Left renal cortex interstitium (tissue), 4 donors: ENCODE measurements at places on chromosomes 1 and 21. TPM values are rescaled to one million over a fixed set of nuclear protein-coding genes. Genes with fewer than 3 reads are reported as not detected.

GRCh38 chr1:201713086-201713810 lies 115.7 kb upstream of the IPO9 start:
- DNase-seq = no peak

DNA sequence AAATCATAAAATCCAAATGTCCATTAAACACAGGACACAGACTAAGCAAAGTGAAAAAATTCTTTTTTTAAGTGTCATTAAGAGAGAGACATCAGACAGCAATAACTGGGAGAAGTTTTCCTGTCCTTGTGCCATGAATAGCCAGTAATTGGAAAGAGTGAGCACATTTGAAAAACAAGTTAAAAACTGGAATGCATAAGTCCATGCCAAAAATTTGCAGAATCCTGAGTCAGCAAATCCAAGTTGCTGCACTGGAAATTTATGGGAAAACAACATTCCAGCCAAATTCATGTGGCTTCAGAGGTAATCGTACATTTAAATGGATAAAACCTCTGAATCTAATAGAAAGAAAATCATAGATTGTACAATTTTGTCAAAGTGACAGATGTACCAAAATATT lies 291.4 kb downstream of the LRRC40 start:
- DNase-seq = peak; percentile 32

Gene RBM11
- polyA plus RNA-seq = 3.8 TPM

- DNase-seq = no peak
Measured at GRCh38 chr1:230240446-230241086, 173.5 kb downstream of the GALNT2 start.

GRCh38 chr21:41887667-41888066 lies 8.5 kb upstream of the PRDM15 start:
- DNase-seq = no peak

GRCh38 chr1:85962457-85962856 lies 194.1 kb downstream of the COL24A1 start:
- no peak for DNase-seq

Gene SPATA17
- 11.6 TPM for polyA plus RNA-seq

DNA sequence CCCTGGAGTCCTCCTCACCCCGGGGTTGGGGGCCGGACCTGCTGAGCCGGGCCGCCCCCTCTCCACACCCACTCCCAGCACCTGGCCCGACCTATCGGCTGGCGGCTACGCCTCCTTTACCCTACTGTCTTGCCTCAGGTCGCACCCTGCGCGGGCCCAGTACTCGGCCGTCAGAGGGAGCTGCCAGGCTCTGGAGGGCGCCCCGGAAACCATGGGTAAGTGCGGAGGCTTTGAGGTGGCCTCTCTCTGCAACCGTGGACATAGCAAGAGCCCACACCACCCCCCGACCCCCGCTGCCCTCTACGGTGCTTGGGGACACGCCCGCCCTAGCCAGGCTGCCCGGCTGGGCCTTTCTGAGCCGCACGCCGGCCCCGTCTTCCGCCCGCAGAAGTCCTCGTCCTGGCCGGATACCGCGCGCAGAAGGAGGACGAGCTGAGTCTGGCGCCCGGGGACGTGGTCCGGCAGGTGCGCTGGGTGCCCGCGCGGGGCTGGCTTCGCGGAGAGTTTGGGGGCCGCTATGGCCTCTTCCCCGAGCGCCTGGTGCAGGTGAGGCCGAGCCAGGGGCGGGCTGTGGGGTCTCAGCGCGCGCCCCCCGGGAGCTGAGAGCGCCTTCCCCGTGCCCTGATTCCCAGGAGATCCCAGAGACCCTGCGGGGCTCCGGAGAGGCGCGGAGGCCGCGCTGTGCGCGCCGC lies at the start of gene SH3D21:
Gene SH3D21, plus strand, starts transcription at position 159 of the 692 bp plus-strand sequence. Its CDS starts 53 bp downstream, at position 212.
- DNase-seq = no peak
